ENCODE measurements at places on chromosomes 5 and 9.

DNA sequence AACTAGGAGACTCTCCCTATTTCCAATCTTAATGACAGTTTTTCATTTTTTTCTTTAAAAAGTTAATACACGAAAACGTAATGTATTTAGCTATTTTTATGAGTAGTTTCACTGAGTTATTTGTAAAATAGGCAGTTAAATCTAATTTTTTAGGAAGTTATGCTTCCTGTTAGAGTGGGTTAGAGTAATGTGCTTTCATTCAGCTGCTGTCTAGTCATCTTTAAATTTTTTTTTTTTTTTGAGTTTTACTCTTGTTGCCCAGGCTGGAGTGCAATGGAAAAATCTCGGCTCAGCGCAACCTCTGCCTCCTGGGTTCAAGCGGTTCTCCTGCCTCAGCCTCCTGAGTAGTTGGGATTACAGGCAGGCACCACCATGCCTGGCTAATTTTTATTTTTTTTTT lies 34.0 kb downstream of the CDC42SE2 start:
- no peak for DNase-seq

DNA sequence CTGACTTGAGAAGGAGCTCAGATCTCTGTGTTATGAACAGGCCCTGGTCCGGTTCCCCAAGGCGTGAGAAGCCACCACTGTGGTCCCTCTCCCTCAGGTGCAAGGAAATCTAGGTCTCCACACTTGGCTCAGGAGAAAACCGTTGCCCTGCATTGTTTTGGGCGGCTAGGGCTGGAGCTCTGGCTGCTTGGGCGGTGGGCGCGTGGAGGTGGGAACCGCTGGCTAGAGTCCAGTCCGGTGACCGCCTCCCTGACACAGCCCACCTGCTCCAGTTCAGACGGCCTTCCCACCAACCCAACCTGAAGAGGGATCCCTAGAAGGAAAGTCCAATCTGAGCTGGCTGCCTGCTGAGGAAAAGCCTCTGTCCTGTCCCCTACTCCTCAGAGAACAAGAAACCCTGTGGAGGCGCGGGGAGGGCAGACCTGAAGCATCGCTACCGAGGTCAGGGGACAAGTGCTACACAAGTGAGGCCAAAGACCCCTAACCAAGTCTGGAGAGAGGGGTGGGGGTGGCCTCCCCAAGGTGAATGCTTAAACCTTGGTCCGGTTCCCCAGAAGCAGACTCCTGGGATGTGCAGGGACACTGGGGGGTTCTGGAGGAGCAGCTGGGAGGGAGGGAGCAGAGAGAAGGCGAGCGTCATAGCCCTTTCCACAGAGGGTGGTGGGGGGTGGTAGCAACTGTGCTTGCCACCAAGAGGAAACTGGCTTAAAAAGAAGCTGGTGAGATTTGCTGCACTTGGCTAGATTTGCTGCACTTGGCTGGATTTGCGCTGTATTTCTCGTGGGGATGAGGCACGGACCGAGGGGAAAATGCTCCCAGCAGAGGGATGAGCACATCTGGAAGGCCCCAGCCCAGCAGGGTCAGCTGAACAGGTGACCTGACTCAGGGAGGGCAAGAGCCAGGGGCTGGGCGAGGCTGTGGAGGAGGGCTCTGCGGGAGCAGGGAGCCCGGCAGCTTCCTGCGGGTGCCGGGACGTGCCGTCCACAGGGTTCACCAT lies 65.2 kb downstream of the RAPGEF1 start:
- DNase-seq, result no peak

DNA sequence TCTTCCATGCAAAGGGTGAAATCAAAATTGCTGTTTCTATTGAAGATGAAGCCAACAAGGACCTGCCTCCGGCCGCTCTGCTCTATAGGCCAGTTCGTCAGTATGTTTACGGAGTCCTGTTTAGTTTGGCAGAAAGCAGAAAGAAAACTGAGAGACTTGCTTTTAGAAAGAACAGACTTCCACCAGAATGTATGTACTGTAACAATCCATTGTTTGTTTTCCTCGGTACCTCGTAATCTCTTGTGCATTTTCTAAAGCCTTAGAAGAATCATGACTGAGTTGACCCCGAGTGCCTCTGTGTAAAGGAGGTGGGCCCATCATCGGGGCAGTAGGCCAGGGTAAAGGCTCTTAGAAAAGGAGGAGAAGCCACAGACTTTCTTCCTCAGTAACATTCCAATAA lies 44.2 kb upstream of the PHF2 start:
- DNase-seq, result no peak

DNA sequence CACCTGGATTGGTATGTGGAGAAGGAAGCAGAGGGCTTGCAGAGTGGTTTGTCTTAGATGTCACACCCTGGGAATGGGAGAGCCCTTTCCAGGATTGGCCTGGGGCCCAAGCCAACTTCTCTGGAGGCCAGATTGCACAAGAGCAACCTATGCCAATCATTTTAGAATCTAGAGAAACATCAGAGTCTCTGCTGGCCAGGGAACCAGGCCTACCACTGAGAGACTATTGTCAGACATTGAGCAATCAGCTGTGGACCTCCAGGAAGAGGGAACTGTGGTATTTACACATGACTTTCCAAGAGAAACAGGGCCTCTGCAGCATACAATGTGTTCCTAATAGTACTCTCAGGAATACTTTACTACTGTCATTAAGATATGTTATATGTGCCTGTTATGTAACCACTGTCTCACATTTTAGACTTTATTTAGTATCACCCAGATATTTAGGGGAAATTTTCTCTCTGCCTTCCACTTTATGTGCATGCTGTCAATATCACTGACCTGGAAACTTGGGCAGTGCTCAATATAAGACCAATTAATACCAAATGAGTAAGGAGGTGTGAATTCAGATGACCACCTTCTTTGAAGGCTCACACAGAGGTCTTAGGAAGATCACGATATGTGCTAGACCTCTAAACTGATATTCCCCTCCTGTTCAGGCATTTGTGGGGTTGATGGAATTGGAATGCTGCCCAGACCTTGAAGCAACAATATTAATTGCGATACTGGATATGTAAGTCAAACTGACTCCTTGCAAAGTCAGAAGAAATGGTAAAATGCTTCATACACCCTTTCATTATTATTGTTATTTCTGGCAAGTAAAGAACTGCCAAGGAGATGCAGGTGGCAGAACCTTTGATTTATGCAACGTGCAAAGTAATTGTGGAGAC lies 20.5 kb upstream of the CCL28 start:
- no peak for DNase-seq

DNA sequence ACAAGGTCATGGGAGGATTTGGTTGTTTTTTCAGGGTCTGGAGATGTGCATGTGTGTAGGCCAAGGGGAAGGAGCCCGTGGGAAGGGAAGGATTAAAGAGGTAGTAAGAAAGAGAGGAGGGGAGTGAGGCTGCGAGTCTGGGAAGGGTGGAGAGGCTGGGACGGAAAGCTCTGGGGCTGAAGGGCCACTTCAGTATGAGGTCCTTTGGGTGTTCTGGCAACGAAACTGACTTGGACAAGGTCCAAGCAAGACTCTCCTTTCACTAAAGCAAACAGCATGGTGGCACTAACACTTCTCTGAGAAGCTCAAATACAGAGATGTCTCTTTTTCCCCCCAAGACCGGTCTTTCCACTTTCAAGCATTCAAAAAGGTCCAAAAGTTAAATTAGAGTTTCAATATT lies 394.5 kb downstream of the ARHGEF28 start:
- DNase-seq, result no peak

- DNase-seq, result no peak
These were observed 55.9 kb downstream of the PCSK1 start for GRCh38 chr5:96377167-96377566.

DNA sequence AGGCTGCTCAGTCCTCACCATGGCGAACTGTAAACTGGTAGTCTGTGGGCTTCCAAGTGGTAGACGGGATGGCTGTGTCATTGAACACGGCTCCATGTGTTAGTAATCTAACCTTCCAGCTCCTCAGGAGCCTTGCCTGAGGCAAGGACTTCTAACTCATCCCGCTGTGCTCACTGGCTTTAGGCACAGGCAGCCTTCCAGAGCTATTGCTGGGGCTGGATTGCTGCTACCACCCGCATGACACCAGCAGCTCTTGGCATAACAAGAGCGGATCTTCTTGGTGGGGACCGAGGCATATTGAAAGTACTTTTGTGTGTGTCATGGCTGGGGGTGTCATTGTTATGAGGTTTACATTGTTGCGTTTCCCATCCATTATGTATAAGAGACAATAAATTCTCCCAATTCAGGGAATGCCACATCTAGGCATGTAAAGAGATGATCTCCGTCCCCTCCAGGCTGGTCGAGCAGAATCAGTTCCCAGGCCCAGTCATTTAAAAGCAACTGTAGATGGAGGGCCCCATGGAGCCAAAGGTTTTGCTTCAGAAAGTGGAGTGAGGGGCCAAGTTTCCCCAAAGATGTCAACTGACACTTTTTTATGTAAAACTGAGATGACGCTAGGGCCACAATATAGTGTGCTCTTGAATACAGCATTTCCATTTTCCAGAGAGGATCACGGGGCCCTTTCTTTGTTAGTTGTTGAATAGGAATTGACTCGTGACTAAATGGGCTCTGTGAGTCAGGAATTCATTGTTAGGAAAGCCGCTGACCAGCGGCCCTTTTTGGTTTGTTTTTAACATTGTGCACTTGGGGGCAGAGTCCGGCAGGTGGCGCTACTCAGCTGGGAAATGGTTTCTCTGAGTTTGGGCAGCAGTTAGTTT lies 759.5 kb downstream of the TAF11L14 start:
- peak; percentile 62 for DNase-seq

GRCh38 chr5:69202497-69202896 lies 13.1 kb downstream of the CENPH start:
- DNase-seq, result no peak

DNA sequence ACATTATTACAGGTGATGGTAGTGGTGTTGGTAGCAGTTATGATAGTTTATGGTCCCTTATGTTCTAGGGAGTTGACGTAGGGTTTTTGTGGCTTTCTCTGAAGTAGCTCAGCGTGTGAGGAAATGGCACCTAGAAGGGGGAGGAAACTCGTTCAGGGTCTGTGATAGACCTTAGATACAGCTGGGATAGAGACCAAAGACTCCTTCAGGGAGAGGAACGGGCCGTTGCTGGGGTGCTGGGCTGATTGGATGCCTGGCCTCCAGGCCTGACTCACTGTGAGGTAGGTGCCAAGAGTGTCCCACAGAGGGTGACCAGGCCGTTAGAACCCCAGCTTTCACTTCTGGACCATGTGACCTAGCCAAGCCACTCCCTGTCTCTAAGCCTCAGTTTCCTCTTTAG lies 96.6 kb downstream of the DAB2IP start:
- DNase-seq, result no peak

GRCh38 chr5:128304791-128305190 lies 221.2 kb downstream of the SLC12A2 start:
- DNase-seq, result no peak

Data from dorsolateral prefrontal cortex (tissue), 122 donors.